ENCODE measurements at places on chromosomes 3 and 15.

DNA sequence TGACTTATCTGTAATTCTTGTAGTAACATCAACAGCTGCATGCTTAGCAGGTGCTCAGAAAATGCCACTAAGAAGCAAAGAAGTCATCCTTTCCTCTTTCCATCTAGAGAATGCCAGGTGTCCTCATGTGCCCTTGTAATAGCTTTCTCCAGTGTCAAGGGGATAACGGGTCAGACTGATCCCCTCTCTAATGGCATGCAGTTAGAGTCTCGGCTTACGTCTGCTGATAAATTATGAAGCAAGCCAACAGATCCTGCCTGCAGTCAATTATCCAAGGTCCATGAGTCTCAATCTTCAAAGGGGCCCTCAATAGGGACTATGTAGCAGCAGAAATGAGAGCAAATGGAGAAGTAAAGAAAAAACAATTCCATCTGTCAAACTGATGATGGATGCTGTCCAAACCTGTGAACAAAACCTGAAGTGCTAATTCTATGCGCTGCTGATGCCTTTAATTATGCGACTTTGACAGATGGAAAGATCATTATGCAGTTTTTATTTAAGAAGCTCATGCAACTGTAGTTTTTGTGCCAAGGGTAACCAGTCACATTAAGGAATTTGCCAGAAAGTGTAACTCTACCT is 162.8 kb upstream of the PEX5L start:
- DNase-seq = no peak

- no peak for DNase-seq
These were observed 34.3 kb downstream of the ZXDC start for GRCh38 chr3:126441256-126441880.

GRCh38 chr3:177300842-177301241 is 103.6 kb upstream of the TBL1XR1 start:
- no peak for DNase-seq

GRCh38 chr3:71463617-71464016 is 119.9 kb downstream of the FOXP1 start:
- no peak for DNase-seq

- peak; percentile 94 for DNase-seq
These were observed 218.6 kb downstream of the PDCD6IP start for GRCh38 chr3:34016925-34017587.

DNA sequence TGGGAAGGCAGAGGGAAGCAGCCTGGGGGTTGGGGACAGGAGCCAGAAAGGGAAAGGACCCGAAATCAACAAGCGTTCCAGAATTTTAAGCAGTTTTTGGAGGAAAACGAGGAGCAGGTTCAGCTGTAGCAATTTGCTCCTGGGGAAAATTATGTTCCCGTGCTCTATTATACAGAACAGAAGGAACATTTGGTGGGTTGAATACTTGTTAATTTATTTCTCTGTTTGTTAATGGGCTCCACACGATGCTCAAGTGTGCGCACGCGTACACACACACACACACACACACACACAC is 149.2 kb upstream of the LINGO1 start:
- DNase-seq = no peak

Measured in AML-193 (cell line).